ENCODE measurements at places on chromosomes 13 and 19. TPM values are rescaled to one million over a fixed set of nuclear protein-coding genes. Genes with fewer than 3 reads are reported as not detected.

GRCh38 chr19:32172566-32173160 is 172.7 kb upstream of the ZNF507 start:
- H3K27ac ChIP-seq, result no peak overlapping the region
- H3K4me3 ChIP-seq, result no peak overlapping the region
- H3K36me3 ChIP-seq, result no peaks in the 10 kb centered on the region

DNA sequence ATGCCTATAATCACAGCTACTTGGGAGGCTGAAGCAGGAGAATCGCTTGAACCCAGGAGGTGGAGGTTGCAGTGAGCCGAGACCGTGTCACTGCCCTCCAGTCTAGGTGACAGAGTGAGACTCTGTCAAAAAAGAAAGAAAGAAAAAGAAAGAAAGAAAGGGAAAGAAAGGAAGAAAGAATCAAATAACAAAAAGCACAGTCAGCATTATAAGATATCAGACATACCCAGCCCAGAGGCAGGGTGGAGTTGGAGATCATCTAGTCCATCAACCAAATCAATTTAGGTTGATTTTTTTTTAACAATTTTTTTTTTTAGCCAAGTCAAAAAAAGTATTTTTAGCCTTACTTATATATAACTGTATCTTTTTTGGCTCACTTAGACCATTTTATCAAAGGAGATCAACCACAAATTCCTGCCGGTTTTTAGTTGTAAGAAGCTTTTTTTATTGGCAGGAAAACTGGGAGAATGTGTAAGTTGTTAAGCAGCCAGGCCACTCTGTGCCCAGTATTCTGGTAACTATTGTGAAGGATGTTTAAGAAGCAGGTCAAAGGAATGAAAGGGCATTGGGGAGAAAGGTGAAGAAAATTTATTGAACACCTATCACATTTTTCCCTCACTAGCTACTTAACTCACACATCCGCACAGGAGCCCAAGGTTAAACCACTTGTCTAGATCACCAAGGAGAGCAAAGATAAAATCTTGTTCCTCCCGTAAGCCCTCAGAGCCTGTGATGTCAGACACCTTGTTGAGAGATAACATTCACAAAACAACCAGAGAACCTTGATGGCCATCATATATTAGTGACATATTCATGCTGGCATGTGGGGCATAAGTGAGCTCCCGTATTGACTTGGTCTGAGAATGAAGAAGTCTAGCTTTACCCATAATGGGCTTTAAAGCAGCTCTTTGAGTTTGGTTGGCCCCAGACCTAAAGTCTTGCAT is 91.8 kb downstream of the COL4A2 start:
- H3K4me1 ChIP-seq, result no peaks in the 10 kb centered on the region
- H3K27me3 ChIP-seq, result peaks cover 63% of the 10 kb centered on the region
- no peak overlapping the region for H3K27ac ChIP-seq
- no peak overlapping the region for H3K4me3 ChIP-seq
- H3K36me3 ChIP-seq, result no peaks in the 10 kb centered on the region

DNA sequence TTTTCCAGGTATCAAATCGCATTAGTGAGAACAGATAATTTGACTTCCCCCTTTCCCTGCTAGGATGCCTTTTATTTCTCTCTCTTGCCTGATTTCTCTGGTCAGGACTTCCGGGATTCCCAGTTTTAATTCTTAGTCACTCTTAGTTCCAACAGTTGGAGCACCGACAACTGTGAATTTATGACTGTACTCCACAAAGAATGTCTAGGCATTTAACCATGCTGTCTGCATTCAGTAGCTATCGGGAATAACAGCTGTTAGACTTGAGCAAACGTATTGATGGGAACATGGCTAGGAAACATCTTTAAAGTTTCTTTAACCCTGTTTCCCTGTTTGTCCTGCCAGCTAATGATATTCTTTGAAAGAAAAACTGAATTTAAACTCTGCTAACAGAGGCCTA is 14.1 kb upstream of the SPACA7 start:
- no peak overlapping the region for H3K27ac ChIP-seq
- H3K4me1 ChIP-seq, result no peaks in the 10 kb centered on the region
- no peaks in the 10 kb centered on the region for H3K27me3 ChIP-seq
- no peak for DNase-seq
- H3K36me3 ChIP-seq, result no peaks in the 10 kb centered on the region

- no peaks in the 10 kb centered on the region for H3K27me3 ChIP-seq
- peaks cover 47% of the 10 kb centered on the region for H3K4me1 ChIP-seq
Observed at GRCh38 chr13:41492432-41493260, 35.3 kb downstream of the RGCC start.

GRCh38 chr13:35995136-35995535 is 136.0 kb downstream of the DCLK1 start:
- no peaks in the 10 kb centered on the region for H3K27me3 ChIP-seq
- no peak overlapping the region for H3K4me3 ChIP-seq
- H3K4me1 ChIP-seq, result no peaks in the 10 kb centered on the region

DNA sequence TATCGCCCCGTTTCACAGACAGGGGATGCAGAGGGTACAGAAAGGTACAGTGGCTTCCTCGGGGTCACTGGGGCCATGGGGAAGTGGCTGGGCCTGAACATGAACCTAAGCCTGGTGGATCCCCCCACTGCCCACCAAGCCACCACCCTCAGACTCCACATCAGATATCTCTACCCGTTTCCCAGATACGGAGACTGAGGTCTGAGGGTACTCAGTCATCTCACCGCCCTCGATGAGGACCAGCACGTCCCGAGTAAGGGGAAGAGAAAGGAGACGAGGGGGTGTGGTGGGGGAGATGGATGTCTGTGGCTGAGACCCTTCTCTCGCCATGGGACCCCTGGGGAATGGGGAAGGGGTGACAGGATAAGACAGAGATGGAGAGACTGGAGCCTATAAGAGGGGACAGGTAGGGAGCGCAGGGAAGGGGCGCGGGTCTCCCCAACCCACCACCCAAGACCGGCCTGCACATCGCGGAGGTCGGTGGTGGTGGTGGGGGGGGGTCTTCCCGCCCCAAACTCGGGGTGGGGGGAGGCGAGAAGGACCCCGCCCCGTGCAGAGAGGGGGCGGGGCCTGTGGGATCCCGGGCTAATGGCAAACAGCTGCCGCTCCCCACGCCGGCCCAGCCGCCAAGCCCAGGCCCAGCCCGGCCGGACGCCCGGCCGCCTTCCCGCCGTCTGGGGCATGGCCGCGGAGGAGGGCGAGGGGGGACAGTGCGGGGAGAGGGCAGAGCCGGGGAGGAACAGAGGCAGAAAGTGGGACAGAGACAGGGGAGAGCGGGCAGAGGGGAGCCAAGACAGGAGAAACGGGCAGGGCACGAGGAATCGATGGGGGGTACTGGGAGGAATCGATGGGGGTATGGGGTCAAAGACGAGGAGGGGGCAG is 698 bp downstream of the KANK2 start:
- H3K27me3 ChIP-seq, result peaks cover 9% of the 10 kb centered on the region
- H3K4me3 ChIP-seq, result peak overlapping the region; percentile 71
- peaks cover 6% of the 10 kb centered on the region for H3K4me1 ChIP-seq
- DNase-seq, result peak; percentile 15
- no peak overlapping the region for H3K27ac ChIP-seq

GRCh38 chr19:3668331-3669081 is 31.8 kb downstream of the PIP5K1C start:
- peaks cover 6% of the 10 kb centered on the region for H3K4me1 ChIP-seq
- no peaks in the 10 kb centered on the region for H3K36me3 ChIP-seq
- DNase-seq, result no peak
- H3K27me3 ChIP-seq, result no peaks in the 10 kb centered on the region
- H3K27ac ChIP-seq, result no peak overlapping the region

The FPR3 gene
- total RNA-seq, result not detected

GRCh38 chr19:2546128-2547032 is 70.5 kb downstream of the GADD45B start:
- H3K27ac ChIP-seq, result no peak overlapping the region
- H3K27me3 ChIP-seq, result no peaks in the 10 kb centered on the region
- DNase-seq, result no peak
- no peaks in the 10 kb centered on the region for H3K36me3 ChIP-seq
- peaks cover 14% of the 10 kb centered on the region for H3K4me1 ChIP-seq
- no peak overlapping the region for H3K4me3 ChIP-seq

The SLC7A9 gene
- total RNA-seq, result not detected

The WASF3 gene
- 0.25 TPM for total RNA-seq

GRCh38 chr19:18657590-18658365 is 20.9 kb downstream of the KLHL26 start:
- DNase-seq, result no peak
- H3K36me3 ChIP-seq, result no peaks in the 10 kb centered on the region
- H3K27me3 ChIP-seq, result no peaks in the 10 kb centered on the region
- H3K27ac ChIP-seq, result no peak overlapping the region

The SIGLEC9 gene
- not detected for total RNA-seq

DNA sequence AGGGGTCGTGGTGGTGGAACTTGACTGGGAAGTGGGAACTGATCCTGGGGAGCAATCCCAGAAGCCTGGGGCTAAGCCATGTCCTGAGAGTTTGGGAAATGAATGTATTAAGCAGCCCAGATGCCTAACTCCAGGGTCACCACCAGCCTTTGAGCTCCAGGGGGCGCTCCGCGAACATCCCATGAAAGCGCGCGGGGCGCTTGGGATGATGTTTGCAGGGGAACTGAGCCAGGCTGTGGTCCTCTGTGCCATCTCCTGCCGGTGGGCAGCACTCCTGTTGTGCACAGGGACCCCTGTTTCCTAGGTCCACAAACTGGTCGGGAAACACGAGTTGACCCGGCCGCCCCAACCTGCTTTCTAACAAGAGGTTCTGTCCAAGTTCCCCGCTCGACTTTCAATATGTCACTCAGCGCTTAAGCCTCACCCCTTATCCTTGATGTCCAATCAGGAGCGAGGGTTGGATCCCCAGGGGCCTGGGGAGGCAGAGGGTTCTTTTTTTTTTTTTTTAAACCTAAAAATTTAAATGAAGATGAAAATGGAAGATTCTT is 14.4 kb downstream of the LEUTX start:
- peak; percentile 64 for DNase-seq
- no peak overlapping the region for H3K27ac ChIP-seq
- H3K36me3 ChIP-seq, result no peaks in the 10 kb centered on the region
- peaks cover 10% of the 10 kb centered on the region for H3K4me1 ChIP-seq

The TSKS gene
- 2.3 TPM for total RNA-seq

- H3K36me3 ChIP-seq, result peaks cover 37% of the 10 kb centered on the region
- H3K27me3 ChIP-seq, result no peaks in the 10 kb centered on the region
- no peak for DNase-seq
- peaks cover 22% of the 10 kb centered on the region for H3K4me1 ChIP-seq
- H3K4me3 ChIP-seq, result no peak overlapping the region
Observed at GRCh38 chr19:46366620-46367292, 19.9 kb downstream of the PPP5C start.

GRCh38 chr13:50410921-50411746 is 395.9 kb downstream of the KCNRG start:
- no peak overlapping the region for H3K4me3 ChIP-seq
- H3K27ac ChIP-seq, result no peak overlapping the region
- H3K36me3 ChIP-seq, result no peaks in the 10 kb centered on the region
- H3K27me3 ChIP-seq, result peaks cover 44% of the 10 kb centered on the region
- DNase-seq, result no peak
- peaks cover 3% of the 10 kb centered on the region for H3K4me1 ChIP-seq
